Amniotic stem cell (primary cell): ENCODE measurements at places on chromosomes 4 and X.

DNA sequence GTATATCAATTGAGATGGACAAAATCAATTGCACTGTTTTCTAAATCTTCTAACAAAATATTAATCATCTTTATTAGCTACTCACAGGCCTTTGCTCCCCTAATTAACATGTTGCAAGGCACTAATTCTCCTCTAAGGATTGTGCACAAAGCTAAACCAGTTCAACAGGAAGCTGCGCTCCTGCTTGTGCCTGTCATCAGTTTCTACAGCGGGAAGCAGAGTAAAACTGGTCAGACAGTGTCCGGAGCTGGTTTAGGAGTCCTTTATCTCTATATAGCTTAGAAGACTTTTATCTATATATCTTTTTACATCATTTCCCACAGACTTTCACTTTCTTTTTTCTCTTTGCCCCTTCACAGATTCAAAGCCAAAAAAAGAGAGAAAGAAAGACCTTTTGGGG is 79.1 kb downstream of the ELOVL6 start:
- DNase-seq: no peak

GRCh38 chrX:28998609-28999135 is 411.4 kb downstream of the IL1RAPL1 start:
- DNase-seq: no peak

- no peak for DNase-seq
These were observed 836 bp upstream of the PSAPL1 start for GRCh38 chr4:7435471-7436061.

DNA sequence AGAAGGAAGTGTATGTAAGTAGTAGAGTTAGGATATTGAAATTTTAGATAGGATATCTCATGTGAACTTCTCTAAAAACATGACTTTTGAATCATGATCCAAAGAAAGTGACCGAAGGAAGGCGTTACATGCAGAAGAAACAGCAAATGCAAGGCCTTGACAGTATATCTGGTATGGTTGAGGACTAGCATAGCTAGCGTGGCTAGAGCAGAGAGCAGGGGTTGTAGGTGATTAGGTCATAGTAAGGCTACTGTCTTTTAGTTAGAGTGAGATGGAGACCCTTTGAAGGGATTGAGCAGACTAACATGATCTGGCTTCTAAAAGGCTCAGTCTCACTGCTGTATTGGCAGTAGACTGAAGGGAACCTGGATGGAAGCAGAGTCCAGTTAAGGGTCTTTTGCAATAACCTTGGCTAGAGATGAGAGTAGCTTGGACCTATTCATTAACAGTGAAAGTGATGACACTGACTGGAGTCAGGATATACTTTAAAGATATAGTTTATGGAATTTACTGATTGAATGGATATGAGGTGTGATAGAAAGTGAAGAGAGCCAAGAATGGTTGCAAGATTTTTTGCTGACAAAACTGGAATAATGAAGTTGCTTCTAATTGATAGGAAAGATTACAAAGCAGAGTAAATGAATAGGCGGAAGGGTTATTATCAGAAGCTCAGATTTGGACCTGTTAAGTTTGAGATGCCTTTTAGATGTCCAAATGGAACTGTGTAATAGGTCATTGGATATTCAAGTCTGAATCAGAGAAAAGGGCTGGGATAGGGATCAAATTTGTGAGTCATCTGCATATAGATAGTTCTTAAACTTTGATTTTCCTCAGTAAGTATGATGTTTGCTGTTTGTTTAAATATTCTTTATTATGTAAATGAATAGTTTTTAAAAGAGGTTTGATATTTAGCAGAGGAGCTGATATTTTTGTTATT is 59.8 kb downstream of the MRPL1 start:
- no peak for DNase-seq

DNA sequence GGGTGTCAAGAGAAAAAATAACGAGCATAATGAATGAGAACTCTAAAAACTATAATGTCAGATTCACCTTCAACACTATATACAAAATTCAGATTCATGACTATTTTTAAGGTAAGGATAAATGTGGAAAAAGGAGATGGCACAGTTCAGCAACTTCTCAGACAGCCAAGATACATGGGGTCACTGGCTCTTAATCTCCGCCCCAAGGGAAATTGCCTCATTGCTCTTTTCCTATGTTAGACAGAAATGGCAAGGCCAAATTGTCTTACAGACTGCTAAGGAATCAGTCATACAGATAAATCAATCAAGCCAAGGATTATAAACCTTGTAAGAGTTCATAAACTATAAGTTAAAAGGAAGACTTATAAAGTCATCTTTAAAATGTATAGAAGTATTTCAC is 183.4 kb downstream of the OPHN1 start:
- DNase-seq: no peak

DNA sequence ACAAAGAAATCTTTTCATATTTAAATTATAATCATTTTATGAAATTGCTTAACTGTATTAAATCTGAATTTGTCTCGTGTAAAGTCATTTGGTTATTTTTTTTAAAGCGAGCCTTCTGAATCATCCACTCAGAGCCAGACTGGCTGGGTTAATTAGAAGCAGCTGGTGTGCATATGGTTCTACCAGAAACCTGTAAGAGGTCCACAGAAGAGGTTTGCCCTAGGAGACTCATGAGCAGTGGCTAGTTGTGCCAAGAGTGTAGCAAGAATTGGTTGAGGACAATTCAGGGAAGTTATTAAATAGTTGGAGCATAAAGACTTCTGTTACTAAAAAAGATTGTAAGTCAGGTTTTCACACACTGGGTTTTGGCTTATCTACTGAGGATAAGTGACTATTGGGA is 267.4 kb downstream of the IL1RAPL2 start:
- no peak for DNase-seq

DNA sequence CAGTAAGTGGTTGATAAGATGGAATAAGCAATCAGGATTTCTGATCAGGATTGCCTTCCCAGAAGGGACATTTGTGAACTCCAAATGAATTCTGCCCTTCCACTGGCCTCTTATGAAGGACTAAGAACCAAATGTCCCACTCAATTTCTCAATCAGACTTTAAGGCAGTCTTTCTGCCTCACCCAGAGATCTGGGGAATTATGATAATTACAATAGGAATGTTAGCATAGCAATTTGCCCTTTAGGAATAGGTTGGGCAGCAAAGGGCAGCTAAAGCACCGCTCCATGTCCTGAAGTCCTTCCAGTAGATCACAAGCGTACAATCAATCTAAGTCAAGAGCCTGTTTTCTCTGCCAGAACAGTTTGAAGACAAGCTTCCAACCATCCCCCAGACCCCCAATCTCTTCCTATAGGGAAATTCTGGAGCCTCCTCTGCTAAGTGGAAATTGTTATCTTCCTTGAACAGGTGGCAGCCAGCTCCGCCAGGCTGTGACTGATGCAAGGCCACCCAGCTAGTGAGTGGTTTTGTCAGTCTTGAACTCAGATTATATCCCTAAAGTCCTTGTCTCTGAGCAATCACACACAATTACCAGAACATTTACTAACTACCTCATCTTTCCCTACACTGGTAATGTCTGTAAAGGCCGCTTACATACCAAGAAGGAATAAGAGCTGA is 18.6 kb downstream of the NKX3-2 start:
- no peak for DNase-seq

DNA sequence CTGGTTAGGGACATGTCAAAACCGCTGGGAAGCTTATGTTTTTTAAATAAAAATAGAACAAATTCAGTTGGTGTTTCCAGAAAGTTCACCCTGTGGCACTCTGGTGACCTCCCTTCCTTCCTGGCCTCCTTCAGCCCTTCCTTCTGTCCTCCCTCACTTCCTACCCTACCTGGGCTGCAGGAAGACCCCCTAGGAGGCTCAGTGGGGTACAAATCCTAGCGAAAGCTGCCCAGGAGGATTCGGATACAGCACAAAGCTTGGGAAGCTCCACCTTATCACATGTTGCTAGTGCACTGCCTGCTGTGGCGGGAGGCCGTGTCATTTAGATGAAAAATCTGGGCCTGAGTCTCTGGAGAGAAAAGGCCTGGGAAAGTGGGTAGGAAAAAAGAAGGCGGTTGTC is 60.5 kb downstream of the FHDC1 start:
- no peak for DNase-seq

DNA sequence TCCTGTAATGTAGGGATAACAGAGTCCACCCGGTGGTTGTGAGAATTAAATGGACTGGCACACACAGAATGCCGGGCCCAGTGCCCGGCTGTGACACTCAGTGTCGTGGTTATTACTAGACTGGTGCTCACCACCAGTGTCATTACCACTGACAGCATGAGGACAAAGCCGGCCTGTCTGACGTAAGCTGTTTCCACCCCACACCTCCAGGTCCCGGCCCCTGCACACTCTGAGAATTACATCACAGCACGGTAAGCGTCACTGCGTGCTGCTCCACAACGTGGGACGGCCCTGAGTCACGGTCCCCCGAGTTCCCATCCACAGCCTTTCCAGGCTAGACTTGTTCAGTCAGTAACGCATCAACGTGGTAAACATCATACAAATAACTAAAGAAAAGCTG is 22.9 kb downstream of the FAT1 start:
- DNase-seq: no peak

GRCh38 chrX:18041656-18042055 is 179.0 kb downstream of the BEND2 start:
- no peak for DNase-seq

GRCh38 chr4:10161840-10162239 is 45.2 kb upstream of the WDR1 start:
- no peak for DNase-seq

GRCh38 chr4:78310740-78311115 is 240.8 kb upstream of the ANXA3 start:
- DNase-seq: no peak

DNA sequence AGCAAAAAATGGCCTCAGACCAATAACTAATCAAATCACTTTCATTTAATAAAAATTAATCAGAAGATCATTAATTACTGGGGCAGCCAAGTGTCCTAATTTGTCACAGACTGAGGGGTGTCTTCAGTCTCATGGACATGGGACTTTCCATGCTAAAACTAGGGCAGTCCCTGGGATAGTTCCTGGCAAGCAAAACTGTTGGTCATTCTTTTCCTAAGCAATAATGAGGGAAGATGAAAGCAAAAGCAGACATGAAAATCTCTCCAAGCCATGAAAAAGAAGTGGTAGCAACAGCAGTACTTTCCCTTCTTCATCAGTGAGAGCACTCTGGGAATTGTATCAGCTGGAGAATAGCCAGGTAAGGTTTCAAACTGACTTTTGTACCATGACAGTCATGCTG is 3.7 kb upstream of the ANTXR2 start:
- DNase-seq: no peak
